ENCODE measurements at places on chromosomes 1 and 21.

DNA sequence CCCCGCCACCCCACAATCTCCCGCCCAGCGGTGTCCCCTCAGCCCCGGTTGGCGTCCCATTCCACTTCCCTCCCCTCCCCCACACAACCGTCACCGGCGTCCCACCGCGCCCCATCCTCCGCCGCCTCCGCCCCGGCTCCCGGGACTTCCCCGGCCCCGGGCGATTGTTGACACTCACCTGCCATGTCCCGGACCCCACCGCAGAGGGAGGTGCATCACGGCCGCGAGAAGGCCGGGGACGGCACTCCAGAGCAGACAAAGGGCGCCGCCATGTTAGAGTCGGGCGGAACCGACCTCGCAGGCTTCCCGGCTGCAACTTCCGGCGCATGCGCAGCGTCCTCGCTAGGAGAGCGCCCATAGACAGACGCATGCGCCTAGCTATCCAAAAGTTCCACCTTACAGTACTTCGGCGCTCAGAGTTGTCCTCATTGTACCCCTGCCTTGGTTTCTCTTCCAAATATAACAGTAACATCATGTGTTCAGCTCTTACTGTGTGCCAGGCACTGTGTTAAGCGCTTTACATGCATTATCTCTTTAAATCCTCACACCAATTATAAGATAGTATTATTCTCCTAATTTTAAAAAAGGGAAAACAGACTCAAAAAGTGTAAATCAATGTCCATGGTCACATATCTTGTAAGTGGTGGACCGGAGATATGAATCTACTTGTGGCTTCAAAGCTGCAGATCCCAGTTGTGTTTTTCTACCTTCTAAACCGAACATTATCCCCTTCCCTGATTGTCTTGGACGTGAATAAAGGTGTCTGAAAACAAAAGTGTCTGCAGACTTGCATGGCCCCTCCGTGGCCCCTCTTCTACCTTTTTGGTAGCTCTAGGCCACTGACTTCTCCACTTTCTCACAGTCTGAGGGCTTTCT lies at the start of gene ZBTB17:
TSS of gene ZBTB17 (minus strand) at position 297 of the 876 bp plus-strand sequence. CDS start 27,606 bp downstream, outside the sequence.
- no peaks in the 10 kb centered on the region for H3K27me3 ChIP-seq
- DNase-seq, result peak; percentile 71
- H3K27ac ChIP-seq, result peak within 1 kb of the TSS; percentile 88
- peak within 1 kb of the TSS; percentile 70 for H3K4me3 ChIP-seq
- H3K4me1 ChIP-seq, result peaks cover 4% of the 10 kb centered on the region

DNA sequence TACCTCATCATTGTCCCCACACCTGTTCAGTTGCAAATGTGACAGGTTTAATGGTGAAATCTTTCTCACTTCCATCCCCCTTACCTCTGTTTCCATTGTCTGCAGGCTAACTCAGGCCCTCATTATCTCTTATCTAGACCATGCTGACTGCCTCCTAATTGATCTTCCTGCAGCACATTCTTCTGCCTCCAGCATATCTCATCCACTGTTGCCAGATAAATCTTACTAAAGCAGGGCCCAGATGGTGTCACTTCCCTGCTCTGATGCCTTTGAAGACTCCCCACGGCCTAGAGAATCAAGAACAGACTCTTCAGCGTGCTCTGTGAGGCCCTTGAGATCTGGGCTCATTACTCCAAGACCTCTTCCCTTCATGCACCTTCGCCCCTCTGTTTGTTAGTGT lies 230.1 kb downstream of the DUSP10 start:
- no peaks in the 10 kb centered on the region for H3K4me1 ChIP-seq
- no peaks in the 10 kb centered on the region for H3K27me3 ChIP-seq
- H3K36me3 ChIP-seq, result no peaks in the 10 kb centered on the region
- DNase-seq, result no peak

GRCh38 chr1:45569962-45570581 lies 13.8 kb upstream of the NASP start:
- H3K4me3 ChIP-seq, result no peak overlapping the region
- H3K36me3 ChIP-seq, result peaks cover 41% of the 10 kb centered on the region
- no peaks in the 10 kb centered on the region for H3K27me3 ChIP-seq

DNA sequence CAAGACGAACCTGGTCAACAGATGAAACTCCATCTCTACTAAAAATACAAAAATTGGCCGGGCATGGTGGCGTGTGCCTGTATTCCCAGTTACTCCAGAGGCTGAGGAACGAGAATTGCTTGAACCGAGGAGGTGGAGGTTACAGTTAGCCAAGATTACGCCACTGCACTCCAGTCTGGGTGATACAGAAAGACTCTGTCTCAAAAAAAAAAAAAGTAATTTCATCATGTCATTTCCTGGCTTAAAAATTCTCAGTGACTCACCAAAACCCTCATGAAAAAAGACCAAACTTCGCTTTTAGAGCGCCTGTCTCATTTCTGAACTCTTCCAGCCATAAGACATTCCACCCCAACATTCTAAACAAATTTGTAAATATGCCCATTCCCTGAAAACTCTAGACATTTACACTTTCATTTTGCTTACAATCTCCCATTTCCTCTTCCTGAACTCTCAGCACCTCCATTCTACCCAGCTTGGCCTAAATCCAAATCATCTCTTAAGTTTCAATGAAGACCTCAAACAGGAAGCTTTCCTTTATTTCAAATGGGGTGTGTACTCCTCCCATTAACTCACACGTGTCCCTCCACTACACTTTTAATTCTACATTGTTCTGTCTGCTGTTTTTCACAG lies 50.5 kb upstream of the PRRC2C start:
- DNase-seq, result peak; percentile 91
- H3K36me3 ChIP-seq, result no peaks in the 10 kb centered on the region
- peaks cover 29% of the 10 kb centered on the region for H3K4me1 ChIP-seq
- no peaks in the 10 kb centered on the region for H3K27me3 ChIP-seq
- H3K4me3 ChIP-seq, result peak overlapping the region; percentile 45
- peak overlapping the region; percentile 96 for H3K27ac ChIP-seq

DNA sequence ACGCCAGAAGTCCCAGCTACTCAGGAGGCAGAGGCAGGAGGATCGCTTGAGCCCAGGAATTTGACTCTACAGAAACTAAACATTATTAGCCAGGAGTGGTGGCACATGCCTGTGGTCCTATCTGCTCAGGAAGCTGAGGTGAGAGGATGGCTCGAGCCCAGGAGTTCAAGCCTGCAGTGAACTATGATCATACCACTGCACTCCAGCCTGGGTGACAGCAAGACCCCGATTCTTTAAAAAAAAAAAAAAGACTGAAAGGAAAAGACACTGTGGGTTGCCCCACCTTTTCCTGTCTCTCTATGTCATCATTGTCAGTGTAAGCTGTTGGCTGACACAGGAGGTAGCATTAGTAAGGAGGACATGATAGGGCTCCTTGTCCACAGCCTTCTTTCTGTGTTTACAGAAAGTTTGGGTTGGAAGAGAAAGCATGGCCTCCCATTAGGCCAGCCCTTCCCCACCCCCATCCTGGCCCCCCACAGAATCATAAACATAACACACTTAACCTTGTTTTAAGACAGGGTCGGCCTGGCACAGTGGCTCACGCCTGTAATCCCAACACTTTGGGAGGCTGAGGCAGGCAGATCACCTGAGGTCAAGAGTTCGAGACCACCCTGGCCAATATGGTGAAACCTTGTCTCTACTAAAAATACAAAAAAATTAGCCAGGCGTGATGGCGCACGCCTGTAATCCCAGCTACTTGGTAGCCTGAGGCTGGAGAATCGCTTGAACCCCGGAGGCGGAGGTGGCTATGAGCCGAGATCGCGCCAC lies 20.6 kb upstream of the RCAN3 start:
- no peaks in the 10 kb centered on the region for H3K4me1 ChIP-seq
- no peaks in the 10 kb centered on the region for H3K36me3 ChIP-seq
- no peak overlapping the region for H3K4me3 ChIP-seq
- no peak overlapping the region for H3K27ac ChIP-seq

GRCh38 chr1:103461161-103462105 lies 64.1 kb upstream of the RNPC3 start:
- H3K27ac ChIP-seq, result no peak overlapping the region
- DNase-seq, result no peak
- H3K4me3 ChIP-seq, result no peak overlapping the region
- no peaks in the 10 kb centered on the region for H3K36me3 ChIP-seq
- no peaks in the 10 kb centered on the region for H3K4me1 ChIP-seq
- no peaks in the 10 kb centered on the region for H3K27me3 ChIP-seq

DNA sequence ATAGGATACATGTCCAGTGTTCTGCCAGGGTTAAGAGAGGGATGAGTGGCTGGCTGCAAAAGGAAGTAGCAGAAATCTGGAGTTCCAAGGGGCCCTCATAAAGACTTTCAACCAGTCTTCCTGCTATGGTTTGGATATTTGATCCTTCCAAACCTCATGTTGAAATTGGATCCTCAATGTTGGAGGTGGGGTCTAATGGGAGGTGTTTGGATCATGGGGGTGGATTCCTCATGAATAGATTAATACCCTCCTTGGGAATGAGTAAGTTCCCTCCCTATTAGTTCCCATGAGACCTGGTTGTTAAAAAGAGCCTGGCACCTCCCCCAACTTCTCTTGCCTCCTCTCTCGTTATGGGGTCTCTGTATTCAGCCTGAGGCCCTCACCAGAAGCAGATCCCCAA lies 10.1 kb upstream of the GNG12 start:
- DNase-seq, result peak; percentile 66
- no peak overlapping the region for H3K4me3 ChIP-seq
- H3K27ac ChIP-seq, result no peak overlapping the region
- H3K4me1 ChIP-seq, result peaks cover 27% of the 10 kb centered on the region

- peak; percentile 84 for DNase-seq
- H3K27ac ChIP-seq, result no peak overlapping the region
- H3K27me3 ChIP-seq, result peaks cover 6% of the 10 kb centered on the region
- H3K36me3 ChIP-seq, result no peaks in the 10 kb centered on the region
- peaks cover 19% of the 10 kb centered on the region for H3K4me1 ChIP-seq
Measured at GRCh38 chr21:33199516-33200217, 30.1 kb upstream of the IFNAR2 start.

DNA sequence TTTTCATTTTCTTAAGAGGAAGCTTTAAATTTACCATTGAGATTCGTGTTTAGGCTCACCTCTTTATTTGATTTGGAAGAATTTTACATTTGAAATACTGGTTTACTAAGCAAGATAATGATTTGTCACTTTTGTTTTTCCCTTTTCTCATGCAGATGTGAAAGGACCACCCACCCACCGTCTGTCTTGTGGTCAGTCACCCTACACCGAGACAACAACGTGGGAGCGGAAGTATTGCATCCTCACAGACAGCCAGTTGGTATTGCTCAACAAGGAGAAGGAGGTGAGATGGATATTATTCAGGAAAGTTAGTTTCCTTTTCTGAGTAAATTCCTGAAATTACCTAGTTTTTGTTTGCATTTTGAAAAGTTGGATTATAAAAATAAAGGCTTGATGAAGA lies 189.5 kb downstream of the RASAL2 start:
- H3K27ac ChIP-seq, result peak overlapping the region; percentile 17
- H3K4me3 ChIP-seq, result no peak overlapping the region
- no peaks in the 10 kb centered on the region for H3K4me1 ChIP-seq

DNA sequence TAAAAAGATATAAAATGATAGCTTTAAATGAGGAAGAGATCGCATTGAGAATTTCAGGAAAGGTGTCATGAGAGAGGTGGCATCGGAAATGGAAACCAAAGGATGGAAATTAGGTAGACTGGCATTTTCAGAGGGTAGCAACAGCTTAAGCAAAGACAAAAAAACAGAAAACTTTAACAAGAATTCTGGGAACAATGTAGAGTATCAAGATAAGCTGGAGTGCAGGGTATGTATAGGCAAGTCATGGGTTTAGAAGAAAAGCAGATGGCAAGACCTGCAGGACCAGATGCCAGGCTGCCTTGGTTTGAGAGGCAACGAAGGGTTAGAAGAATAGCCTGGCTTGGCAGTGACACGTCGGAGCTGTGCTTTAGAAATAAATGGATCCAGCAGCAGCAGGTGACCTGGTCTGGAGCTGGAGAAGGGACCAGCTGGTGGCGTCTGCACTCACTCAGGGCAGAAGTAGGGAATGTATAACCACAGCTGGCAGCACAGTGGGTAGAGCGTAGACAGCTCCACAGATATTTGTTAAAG lies 149.4 kb upstream of the TIAM1 start:
- no peaks in the 10 kb centered on the region for H3K36me3 ChIP-seq
- no peak overlapping the region for H3K4me3 ChIP-seq
- no peak for DNase-seq
- H3K4me1 ChIP-seq, result no peaks in the 10 kb centered on the region

DNA sequence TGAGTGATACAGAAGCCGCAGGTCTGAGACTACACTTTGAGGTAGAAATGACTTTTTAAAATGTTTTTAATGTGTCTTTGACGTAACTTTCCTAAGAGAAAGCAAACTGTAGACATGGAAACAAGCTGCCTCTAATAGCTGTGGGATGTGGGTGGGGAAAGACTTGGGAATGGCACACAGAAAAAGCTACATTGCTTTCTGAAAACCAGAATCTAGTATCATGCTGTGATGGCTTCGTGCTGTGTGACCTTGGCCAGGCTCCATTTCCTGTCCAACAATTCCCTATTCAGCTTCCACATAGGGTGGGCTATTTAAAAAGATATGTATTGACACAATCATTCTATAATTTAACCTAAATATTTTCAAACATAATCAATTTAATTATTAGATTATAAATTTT lies 909.1 kb downstream of the NCAM2 start:
- H3K36me3 ChIP-seq, result no peaks in the 10 kb centered on the region
- no peak overlapping the region for H3K4me3 ChIP-seq
- no peak for DNase-seq
- no peaks in the 10 kb centered on the region for H3K4me1 ChIP-seq
- H3K27me3 ChIP-seq, result no peaks in the 10 kb centered on the region
- H3K27ac ChIP-seq, result no peak overlapping the region

- peaks cover 7% of the 10 kb centered on the region for H3K4me1 ChIP-seq
- no peaks in the 10 kb centered on the region for H3K36me3 ChIP-seq
- peaks cover 33% of the 10 kb centered on the region for H3K27me3 ChIP-seq
- H3K27ac ChIP-seq, result no peak overlapping the region
- peak; percentile 50 for DNase-seq
Measured at GRCh38 chr1:212529211-212529741, 79.3 kb upstream of the ATF3 start.

- H3K27ac ChIP-seq, result no peak overlapping the region
- H3K36me3 ChIP-seq, result no peaks in the 10 kb centered on the region
- H3K4me3 ChIP-seq, result no peak overlapping the region
- no peaks in the 10 kb centered on the region for H3K4me1 ChIP-seq
- DNase-seq, result no peak
Measured at GRCh38 chr21:42659416-42660117, 6.1 kb downstream of the PDE9A start.

DNA sequence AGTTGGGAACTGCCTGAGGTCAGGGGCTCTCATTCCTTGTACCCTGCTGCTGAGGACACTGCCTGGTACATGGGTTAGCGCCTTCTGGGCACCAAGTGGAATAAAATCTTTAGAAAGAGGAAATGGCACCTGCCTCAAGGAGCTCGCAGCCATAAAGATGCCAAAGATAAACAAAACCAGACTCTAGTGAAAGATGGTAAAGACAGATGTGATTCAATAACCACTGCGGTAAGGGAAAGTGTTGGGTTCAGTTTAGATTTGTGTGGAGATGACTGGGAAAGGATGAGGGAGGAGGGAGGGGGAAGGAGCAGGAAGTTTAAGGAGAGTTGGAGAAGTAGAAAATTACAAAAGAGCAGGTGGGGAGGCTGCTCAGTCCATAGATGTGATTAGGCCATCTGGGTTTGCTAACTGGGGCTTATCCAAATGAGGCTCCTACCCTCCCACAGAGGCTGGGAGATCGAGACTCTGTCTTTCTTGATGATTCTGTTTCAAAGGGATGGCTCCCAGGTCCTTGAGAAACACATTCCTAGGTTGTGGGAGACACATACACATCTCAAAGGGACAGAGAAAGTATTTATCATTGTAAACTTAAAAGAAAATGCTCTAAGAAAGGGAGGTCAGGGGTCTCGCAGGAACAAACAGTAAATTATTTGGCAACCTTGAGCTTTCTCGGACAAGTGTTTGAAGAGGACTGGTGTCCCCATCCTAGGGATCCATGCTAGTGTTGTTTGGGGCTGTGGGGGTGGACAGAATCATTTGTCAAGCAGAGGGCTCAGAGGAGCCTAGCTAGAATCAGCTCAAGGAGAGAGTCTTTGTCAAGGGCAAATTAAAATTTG lies 65.7 kb upstream of the MORC3 start:
- peaks cover 24% of the 10 kb centered on the region for H3K36me3 ChIP-seq
- H3K27me3 ChIP-seq, result no peaks in the 10 kb centered on the region
- no peaks in the 10 kb centered on the region for H3K4me1 ChIP-seq
- no peak for DNase-seq
